Kidney (tissue), 22 donors: ENCODE measurements at places on chromosomes 7 and 10. TPM values are rescaled to one million over a fixed set of nuclear protein-coding genes. Genes with fewer than 3 reads are reported as not detected.

DNA sequence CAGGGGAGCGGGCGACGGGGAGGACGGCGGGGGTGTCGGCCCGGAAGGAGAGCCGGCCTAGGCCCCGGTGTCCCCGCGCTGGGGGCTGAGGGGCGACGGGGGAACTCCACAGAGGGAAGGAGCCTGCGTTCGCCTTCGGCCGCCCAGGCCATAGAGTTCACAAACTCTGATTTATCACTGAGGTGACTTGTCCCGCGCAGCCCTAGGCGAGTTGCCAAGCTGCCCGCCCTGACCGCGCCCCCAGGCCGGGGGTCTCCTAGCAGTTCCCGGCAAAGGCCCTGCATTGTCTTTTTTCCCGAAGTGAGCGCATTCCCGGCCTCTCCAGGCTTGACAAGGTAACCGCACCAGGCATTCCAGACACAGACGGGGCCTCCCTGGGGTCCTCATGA is 2.9 kb upstream of the NKX6-2 start:
- no peak overlapping the region for H3K27ac ChIP-seq
- H3K4me3 ChIP-seq, result no peak overlapping the region
- H3K27me3 ChIP-seq, result no peaks in the 10 kb centered on the region
- H3K4me1 ChIP-seq, result peaks cover 2% of the 10 kb centered on the region
- no peaks in the 10 kb centered on the region for H3K36me3 ChIP-seq
- peak; percentile 55 for DNase-seq

DNA sequence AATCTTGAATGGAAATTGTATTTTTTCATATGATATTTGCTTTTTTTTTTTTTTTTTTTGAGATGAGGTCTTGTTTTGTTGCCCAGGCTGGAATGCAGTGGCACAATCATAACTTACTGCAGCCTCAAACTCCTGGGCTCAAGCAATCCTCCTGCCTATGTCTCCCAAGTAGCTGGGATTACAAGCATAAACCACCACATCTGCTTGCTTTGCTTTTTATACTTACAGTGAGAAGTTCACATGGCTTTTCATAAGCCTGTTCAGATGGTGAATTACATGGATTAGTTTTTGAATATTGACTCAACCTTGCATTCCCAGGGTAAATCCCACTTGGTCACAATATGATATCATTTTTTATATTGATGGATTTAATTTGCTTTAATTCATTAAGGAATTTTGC is 22.0 kb downstream of the LRRD1 start:
- no peaks in the 10 kb centered on the region for H3K36me3 ChIP-seq
- H3K27ac ChIP-seq, result no peak overlapping the region
- no peak overlapping the region for H3K4me3 ChIP-seq
- no peaks in the 10 kb centered on the region for H3K4me1 ChIP-seq
- no peaks in the 10 kb centered on the region for H3K27me3 ChIP-seq

- H3K4me3 ChIP-seq, result no peak overlapping the region
- DNase-seq, result no peak
- no peaks in the 10 kb centered on the region for H3K36me3 ChIP-seq
- H3K27ac ChIP-seq, result no peak overlapping the region
- H3K4me1 ChIP-seq, result no peaks in the 10 kb centered on the region
Measured at GRCh38 chr7:141304291-141304690, 230.4 kb downstream of the TMEM178B start.

- peak within 1 kb of the TSS; percentile 98 for H3K4me3 ChIP-seq
- H3K27ac ChIP-seq, result peak within 1 kb of the TSS; percentile 93
- DNase-seq, result peak; percentile 99
- H3K4me1 ChIP-seq, result peaks cover 9% of the 10 kb centered on the region
- H3K36me3 ChIP-seq, result no peaks in the 10 kb centered on the region
Measured at GRCh38 chr7:135509839-135510591, at the start of gene CNOT4. CNOT4 (minus strand) TSS chr7:135510102; CDS start chr7:135438331, 71,771 bp downstream.

- H3K4me1 ChIP-seq, result peaks cover 2% of the 10 kb centered on the region
- no peaks in the 10 kb centered on the region for H3K36me3 ChIP-seq
- H3K27ac ChIP-seq, result no peak overlapping the region
- no peak for DNase-seq
Measured at GRCh38 chr7:22572937-22573336, 72.9 kb upstream of the STEAP1B start.

DNA sequence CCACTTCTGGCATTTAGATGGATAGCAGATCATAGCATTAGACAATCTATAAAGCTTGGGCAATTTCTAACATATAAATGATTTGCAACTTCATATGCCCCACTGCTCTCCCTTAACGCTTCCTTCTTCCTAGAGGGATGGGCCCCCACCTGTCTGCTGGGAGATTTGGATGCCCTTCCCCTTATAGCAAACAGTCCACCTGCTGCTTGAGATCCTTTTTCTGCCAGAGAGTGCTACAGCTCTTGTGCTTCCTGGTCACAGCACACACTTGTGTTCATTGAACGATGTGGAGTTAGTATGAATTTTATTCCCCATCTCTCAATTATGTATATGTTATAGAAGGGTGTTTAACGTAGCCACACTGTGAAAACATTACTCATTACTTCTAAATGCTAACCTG is 10.4 kb upstream of the PCGF5 start:
- H3K4me1 ChIP-seq, result no peaks in the 10 kb centered on the region
- H3K27me3 ChIP-seq, result no peaks in the 10 kb centered on the region
- H3K4me3 ChIP-seq, result no peak overlapping the region

GRCh38 chr7:107381453-107381852 is 88.4 kb upstream of the GPR22 start:
- no peaks in the 10 kb centered on the region for H3K27me3 ChIP-seq
- H3K4me1 ChIP-seq, result no peaks in the 10 kb centered on the region
- H3K36me3 ChIP-seq, result no peaks in the 10 kb centered on the region
- H3K27ac ChIP-seq, result no peak overlapping the region

DNA sequence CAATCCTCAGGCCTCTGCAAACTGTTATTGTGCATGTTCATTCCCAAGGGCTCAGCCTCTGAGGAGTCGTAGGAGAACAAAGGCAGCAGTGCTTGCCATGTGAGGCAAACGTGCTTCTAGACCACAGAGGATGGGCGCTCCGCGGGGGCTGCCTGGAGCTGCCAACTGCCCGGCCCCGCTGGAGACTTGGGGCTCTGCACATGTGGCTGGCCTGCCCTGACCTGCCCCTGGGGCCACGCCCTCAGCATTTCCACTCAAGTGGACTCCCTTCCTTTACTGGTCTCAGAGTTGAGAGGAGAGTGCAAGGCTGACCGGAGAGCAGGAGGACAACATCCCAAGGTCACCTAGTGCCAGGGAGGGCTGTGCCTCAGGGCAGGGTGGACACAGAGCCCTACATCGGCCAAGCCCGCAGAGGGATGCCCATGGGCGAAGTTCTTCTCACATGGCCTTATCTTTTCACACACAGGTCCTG is 222.3 kb upstream of the ZNF32 start:
- no peaks in the 10 kb centered on the region for H3K4me1 ChIP-seq
- H3K4me3 ChIP-seq, result no peak overlapping the region
- H3K27ac ChIP-seq, result no peak overlapping the region
- DNase-seq, result no peak
- H3K36me3 ChIP-seq, result no peaks in the 10 kb centered on the region
- no peaks in the 10 kb centered on the region for H3K27me3 ChIP-seq

GRCh38 chr10:60810437-60811182 is 32.3 kb downstream of the CDK1 start:
- no peak overlapping the region for H3K27ac ChIP-seq
- H3K4me1 ChIP-seq, result peaks cover 9% of the 10 kb centered on the region
- no peaks in the 10 kb centered on the region for H3K27me3 ChIP-seq

- no peaks in the 10 kb centered on the region for H3K36me3 ChIP-seq
- H3K27me3 ChIP-seq, result no peaks in the 10 kb centered on the region
- H3K4me1 ChIP-seq, result no peaks in the 10 kb centered on the region
Measured at GRCh38 chr10:53314876-53315275, 542.3 kb upstream of the MBL2 start.

- peaks cover 7% of the 10 kb centered on the region for H3K4me1 ChIP-seq
- no peaks in the 10 kb centered on the region for H3K27me3 ChIP-seq
- H3K36me3 ChIP-seq, result no peaks in the 10 kb centered on the region
- H3K27ac ChIP-seq, result no peak overlapping the region
- peak; percentile 30 for DNase-seq
Measured at GRCh38 chr10:97550336-97551149, 22.0 kb upstream of the ANKRD2 start.

- peak overlapping the region; percentile 70 for H3K4me3 ChIP-seq
- no peaks in the 10 kb centered on the region for H3K27me3 ChIP-seq
- peak; percentile 94 for DNase-seq
- peak overlapping the region; percentile 97 for H3K27ac ChIP-seq
- no peaks in the 10 kb centered on the region for H3K4me1 ChIP-seq
Measured at GRCh38 chr7:139775829-139776266, 1.9 kb downstream of the HIPK2 start.

DNA sequence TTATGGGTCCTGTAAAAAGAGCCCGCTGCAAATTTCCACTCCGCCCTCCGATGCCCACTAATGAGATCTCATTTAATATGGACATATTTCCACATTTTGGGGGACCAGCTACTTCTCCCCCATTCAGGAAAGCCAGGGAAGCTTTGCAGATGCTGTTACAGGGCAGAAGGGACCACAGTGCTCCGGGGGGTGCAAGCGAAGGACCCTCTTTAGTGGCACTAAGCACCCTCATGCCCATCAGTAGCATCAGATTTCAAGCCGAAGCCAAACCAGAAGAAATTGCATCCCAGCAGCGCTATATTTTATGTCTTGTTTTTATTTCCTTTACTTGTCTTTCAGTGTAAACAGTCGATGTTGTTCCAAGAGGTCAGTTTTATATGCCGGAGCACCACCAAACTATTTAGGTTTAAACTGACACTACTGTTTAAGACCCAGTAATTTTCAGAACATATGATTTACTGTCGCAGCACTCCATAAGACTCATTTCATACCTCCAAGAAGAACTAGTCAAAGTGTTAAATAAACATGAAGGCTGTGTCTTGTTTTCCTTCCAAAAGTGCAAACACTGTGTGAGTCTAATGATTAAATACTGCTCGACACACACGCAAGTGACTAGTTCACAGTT is 122.2 kb upstream of the MGMT start:
- no peak overlapping the region for H3K27ac ChIP-seq
- H3K27me3 ChIP-seq, result no peaks in the 10 kb centered on the region
- H3K4me3 ChIP-seq, result no peak overlapping the region
- no peaks in the 10 kb centered on the region for H3K4me1 ChIP-seq
- DNase-seq, result peak; percentile 51

FBXO24 gene
- 0.60 TPM for total RNA-seq

CAV1 gene
- total RNA-seq, result 67.2 TPM

CUBN gene
- total RNA-seq, result 14.8 TPM

OR6V1 gene
- not detected for total RNA-seq

EFCAB10 gene
- total RNA-seq, result 0.91 TPM

C10orf67 gene
- 1.6 TPM for total RNA-seq

TET1 gene
- 2.2 TPM for total RNA-seq

BTRC gene
- 18.0 TPM for total RNA-seq

CFAP70 gene
- 6.0 TPM for total RNA-seq
